ENCODE measurements at places on chromosomes 2 and 18. TPM values are rescaled to one million over a fixed set of nuclear protein-coding genes. Genes with fewer than 3 reads are reported as not detected.
A peak's percentile ranks its signal among the peaks of the same experiment; 100 is the strongest.

The BOLL gene
- total RNA-seq, result not detected

DNA sequence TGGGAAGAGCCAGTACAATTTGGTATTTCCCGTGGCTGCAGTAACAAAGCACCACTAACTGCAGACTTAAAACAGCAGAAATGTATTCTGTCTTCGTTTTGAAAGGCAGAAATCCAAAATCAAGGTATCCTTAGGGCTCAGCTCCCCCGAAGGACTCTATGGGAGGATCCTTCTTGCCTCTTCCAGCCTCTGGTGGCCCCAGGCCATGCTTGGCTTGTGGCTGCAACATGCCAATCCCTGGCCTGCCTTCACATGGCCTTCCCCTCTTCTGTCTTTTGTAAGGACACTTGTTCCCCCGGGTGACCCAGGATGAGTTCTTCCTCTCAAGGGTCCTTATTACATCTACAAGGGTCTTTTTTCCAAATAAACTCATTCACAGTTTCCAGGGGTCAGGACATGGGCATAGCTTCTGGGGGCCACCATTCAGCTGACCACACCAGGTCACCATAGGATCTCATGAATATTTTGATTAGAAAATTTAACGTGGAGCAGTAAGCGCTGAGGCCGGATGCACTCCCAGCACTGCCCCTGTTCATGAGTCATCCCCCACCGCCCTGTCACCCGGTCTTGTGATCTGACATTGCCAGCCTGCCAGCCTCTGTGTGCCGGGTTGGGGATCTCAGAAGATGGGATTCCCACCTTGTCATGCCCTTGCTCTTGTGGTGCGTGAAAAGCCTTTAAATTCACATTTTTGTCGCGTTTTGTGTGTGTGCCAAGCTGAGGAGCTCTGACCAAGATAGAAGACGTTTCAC, 61.2 kb upstream of the B3GNT7 start:
- no peak for DNase-seq

The SCN9A gene
- total RNA-seq, result 0.32 TPM

The TUBB6 gene
- total RNA-seq, result 92.5 TPM

DNA sequence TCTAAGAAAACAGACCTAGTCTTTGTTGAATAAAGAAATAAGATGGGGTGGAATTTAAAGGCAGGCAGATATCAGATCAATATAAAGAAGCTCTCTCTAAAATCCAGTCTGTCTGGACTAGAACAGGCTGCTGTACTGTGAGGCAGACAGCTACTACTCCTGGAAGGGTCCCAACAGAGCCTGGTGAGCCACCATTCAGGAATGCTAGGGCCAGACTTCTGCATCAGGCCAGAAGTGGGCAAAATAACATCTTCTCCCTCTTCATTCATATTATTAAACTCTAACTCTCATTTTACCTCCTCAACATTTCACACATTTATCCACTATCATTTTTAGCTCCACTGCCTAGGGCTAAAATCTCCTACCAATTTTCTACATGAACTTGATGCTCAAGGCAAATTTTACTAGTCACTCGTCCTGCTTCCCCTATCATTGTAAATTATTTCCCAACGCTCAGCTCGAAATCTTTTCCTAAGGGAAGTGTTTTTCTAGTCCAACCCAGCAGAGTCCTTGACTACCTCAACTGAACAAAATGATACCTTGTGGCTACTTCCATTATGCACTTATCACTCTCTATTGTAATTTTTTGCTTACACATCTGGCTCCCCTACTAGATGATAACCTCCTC, 45.2 kb upstream of the GLS start:
- no peak for DNase-seq

DNA sequence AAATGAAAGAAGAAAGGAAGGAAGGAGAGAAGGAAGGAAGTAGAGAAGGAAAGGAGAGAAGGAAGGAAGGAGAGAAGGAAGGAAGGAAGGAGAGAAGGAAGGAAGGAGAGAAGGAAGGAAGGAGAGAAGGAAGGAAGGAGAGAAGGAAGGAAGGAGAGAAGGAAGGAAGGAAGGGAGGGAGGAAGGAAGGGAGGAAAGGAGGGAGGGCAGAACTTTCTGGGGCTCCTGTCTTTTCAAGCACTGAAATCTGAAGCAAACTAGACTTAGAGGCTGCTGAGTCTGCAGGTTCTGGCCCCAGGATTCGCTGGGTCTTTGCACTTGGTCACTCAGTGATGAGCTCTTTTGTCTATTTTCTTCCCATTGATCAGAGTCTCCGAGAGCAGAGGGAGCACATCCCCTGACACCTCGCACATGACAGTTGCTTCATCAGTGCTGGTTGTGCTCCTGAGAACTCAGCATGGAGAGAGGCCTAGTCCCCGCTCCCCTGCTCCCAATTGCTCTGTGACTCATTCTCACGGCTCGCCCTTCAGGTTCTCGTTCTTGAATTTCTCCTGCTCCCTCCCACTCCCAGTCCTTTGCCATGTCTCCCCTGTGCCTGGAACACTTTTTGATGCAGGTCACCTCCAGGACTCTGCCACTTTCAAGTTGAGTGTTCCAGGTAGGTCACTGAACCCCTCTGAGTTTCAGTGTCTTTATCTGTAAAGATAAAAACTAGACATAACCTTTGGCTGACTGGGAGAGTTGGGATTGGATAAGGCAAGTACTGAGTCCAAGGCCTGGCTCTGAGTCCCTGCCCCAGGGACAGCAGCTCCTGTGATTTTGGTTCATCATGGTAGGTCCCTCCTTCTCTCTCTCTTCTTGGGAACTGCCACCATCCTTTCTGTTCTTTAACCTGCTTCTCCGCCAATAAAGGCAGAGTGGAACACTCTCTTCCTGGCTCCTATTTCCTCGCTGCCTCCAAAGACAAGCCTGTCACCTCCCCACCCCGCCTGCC, 55.2 kb downstream of the TNP1 start:
- DNase-seq, result no peak

The TSPYL6 gene
- not detected for total RNA-seq

- no peak for DNase-seq
Measured at GRCh38 chr2:232486558-232487384, 863 bp downstream of the ECEL1 start.

DNA sequence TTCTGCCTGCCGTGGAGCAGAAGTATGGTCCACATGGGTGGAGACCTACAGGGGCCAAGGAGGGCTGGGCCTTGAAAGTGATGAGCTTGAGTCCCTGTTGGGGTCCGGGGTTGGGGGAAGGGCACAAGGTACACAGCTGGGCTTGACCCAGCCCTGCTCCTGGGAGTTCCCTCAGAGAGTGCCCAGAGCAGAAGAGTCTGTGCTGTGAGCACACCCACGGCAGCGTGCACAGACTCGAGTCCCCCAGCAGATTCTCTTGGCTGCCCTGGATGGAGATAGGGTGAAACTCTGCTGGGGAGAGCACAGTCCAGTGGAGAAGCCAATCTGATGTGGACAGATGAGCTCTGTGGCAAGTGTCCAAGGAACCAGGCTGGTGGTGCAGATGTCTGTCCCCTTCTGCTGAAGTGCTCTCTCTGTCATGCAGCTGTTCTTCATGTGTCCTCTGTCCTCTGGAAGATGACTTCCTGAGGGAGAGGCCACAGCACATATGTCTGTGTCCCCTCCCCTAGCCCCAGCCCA, 27.5 kb downstream of the INPP4A start:
- no peak for DNase-seq

GRCh38 chr2:229137639-229138038, 133.4 kb downstream of the PID1 start:
- no peak for DNase-seq

DNA sequence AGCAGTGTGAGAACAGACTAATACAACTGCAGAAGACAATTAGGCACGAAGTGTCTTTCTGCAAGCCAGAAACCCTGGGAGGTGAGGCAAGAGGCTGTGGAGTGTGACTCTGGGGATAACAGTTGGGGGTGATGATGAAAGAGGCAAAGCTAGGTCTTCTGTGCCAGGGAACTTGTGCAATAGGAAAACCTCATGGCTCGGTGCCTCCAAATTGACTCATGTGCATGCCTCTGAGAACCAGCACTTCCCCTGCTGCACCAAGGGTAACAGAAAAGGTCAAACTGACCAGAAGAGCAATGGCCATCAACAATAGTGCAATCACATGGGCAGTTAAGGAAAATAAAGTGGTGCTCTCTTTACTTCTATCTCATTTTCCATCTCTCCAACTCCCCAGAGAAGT, 136.4 kb downstream of the SCG2 start:
- DNase-seq, result peak; percentile 65

The ABCG8 gene
- total RNA-seq, result 1.4 TPM

GRCh38 chr18:45295388-45295787, 319.9 kb upstream of the SLC14A2 start:
- DNase-seq, result no peak

The MTCL1 gene
- 6.5 TPM for total RNA-seq

Data from heart right ventricle (tissue), 16 donors.